ENCODE measurements at places on chromosomes 16 and 17. TPM values are rescaled to one million over a fixed set of nuclear protein-coding genes. Genes with fewer than 3 reads are reported as not detected.

The TBC1D10B gene
- 19.9 TPM for total RNA-seq

The RAB37 gene
- total RNA-seq = 0.43 TPM

The IL17C gene
- total RNA-seq = not detected

The FA2H gene
- not detected for total RNA-seq

The TBC1D3C gene
- not detected for total RNA-seq

The KRT39 gene
- not detected for total RNA-seq

The PRDM7 gene
- not detected for total RNA-seq

The BCL6B gene
- total RNA-seq = 0.83 TPM

The TBC1D3 gene
- not detected for total RNA-seq

The CCDC200 gene
- total RNA-seq = not detected

The STX8 gene
- 104 TPM for total RNA-seq

The NXN gene
- 47.5 TPM for total RNA-seq

The HBA2 gene
- total RNA-seq = not detected

The CCT6B gene
- total RNA-seq = 3.0 TPM

The PLCG2 gene
- total RNA-seq = 0.65 TPM

The HID1 gene
- 0.28 TPM for total RNA-seq

The NPIPB5 gene
- total RNA-seq = 42.7 TPM

The PIK3R6 gene
- total RNA-seq = not detected

The SULT1A2 gene
- 0.09 TPM for total RNA-seq

The CNGB1 gene
- not detected for total RNA-seq

The ZNF629 gene
- total RNA-seq = 6.4 TPM

The CES4A gene
- 2.3 TPM for total RNA-seq

The C17orf78 gene
- total RNA-seq = not detected

The HOXB1 gene
- not detected for total RNA-seq

The HAGH gene
- 35.1 TPM for total RNA-seq

The NPB gene
- 0.28 TPM for total RNA-seq

The ARL2BP gene
- 56.3 TPM for total RNA-seq

The PSMD11 gene
- 84.8 TPM for total RNA-seq

The HSPB9 gene
- not detected for total RNA-seq

The CLEC19A gene
- not detected for total RNA-seq

The DPEP3 gene
- not detected for total RNA-seq

The MAP2K6 gene
- 4.0 TPM for total RNA-seq

The CTU2 gene
- 21.0 TPM for total RNA-seq

The MT1F gene
- 0.09 TPM for total RNA-seq

The FBXL19 gene
- 15.9 TPM for total RNA-seq

The SLC13A2 gene
- total RNA-seq = not detected

The RILP gene
- 6.7 TPM for total RNA-seq

The GGT6 gene
- total RNA-seq = not detected

The AXIN2 gene
- 5.8 TPM for total RNA-seq

The C17orf50 gene
- not detected for total RNA-seq

The SPNS3 gene
- under 0.01 TPM for total RNA-seq

The KDM6B gene
- total RNA-seq = 7.7 TPM

The MT1G gene
- not detected for total RNA-seq

The EVPL gene
- total RNA-seq = under 0.01 TPM

The NPTX1 gene
- total RNA-seq = 1.7 TPM

The ITGA3 gene
- 15.1 TPM for total RNA-seq

The LHX1 gene
- not detected for total RNA-seq

The UQCRC2 gene
- total RNA-seq = 191 TPM

The CD7 gene
- 0.09 TPM for total RNA-seq

The KRT34 gene
- 1.3 TPM for total RNA-seq

The ABCC11 gene
- total RNA-seq = under 0.01 TPM

The SPATA22 gene
- total RNA-seq = 1.8 TPM

The TMEM238L gene
- total RNA-seq = not detected

The EPX gene
- total RNA-seq = not detected

The KRTAP4-3 gene
- not detected for total RNA-seq

The PRSS22 gene
- total RNA-seq = not detected

The PIPOX gene
- total RNA-seq = 2.6 TPM

The QPRT gene
- total RNA-seq = 40.0 TPM

The MYH11 gene
- 0.09 TPM for total RNA-seq
